ENCODE measurements at places on chromosomes 12 and 14.

- DNase-seq = no peak
These were observed 107.6 kb upstream of the SYT1 start for GRCh38 chr12:78756936-78757335.

GRCh38 chr12:109053382-109054123 is 1.2 kb downstream of the USP30 start:
- DNase-seq = peak; percentile 57

DNA sequence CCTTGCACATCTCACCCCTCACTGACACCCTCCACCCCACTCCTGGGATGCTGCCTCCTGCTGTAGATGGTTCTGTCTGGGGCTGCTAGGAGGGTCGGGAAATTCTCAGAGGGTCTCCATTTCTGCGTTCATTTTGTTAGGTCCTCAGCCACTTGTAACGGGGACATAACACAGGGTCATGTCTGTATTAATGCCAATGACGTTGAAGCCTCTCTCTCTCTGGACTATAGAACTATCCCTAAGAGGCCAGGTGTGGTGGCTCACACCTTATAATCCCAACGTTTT is 14.6 kb downstream of the SIVA1 start:
- no peak for DNase-seq

GRCh38 chr12:54375259-54375579 is 9.3 kb downstream of the ZNF385A start:
- DNase-seq = no peak

DNA sequence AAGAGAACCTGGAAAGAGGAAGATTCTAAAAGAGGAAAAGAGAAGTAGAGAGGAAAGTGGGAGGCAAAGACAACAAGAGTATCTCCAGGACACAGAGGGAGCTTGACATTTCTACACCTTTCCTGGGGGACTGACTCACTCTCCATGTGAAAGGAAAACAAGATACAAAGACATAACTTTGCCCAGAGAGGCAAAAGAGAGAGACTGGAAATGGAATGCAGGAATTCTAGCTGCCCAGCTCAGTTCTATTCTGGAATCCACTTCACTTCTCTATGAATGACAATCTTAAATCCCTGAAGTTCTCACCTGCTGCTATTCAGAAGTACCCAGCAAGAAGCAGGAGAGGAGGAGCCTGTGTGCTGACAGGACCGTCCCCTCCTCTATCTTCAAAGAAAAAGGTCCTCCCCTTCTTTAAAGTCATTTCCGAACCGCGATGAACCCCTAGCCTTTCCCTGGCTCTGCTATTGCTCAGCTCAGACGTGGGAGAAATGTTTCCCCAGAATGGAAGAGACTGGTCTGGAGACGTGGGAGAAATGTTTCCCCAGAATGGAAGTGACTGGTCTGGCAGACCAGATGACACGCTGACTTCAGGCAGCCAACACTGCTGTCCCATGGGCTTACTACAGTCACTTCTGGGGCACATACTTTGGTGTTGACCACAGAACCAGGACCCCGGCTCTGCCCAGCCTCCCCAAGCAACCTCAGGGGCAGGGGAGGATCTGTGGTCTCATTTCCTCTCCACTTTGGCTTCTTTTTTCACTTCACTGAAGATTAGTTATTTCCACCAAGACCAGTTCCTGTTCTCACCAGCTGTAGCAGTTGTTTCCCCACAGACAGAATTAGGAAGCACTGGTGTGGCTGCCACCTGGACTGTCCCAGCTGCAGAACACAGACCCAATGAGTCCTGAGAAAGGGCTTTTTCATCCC is 8.3 kb downstream of the FMNL3 start:
- peak; percentile 32 for DNase-seq

DNA sequence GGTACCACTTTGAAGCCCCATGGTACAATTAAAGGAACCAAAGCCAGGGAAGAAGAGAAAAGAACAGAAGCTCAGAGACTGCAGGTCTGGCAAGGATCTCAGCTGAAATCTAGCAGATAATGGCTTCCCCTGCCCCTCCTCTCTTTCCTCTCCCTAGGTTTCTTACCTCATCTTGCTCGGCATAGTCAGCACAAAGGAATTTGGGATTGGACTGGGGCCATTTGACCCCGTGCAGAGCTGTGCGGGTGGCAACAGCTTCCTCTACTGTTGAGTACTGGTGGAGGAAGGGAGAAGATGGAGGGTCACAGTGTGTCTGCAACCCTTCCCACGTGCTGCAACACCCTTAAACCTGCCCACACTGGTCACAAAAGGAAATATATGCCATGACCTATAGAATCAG is 4.7 kb upstream of the CDH24 start:
- no peak for DNase-seq

All from midbrain (tissue), 1 donor.